Activated CD8-positive, alpha-beta memory T cell treated with anti-CD3 and anti-CD28 coated beads for 36 hours (primary cell): ENCODE measurements at places on chromosomes 16 and 17. TPM values are rescaled to one million over a fixed set of nuclear protein-coding genes. Genes with fewer than 3 reads are reported as not detected.

G6PC1 gene
- total RNA-seq = not detected

BAIAP3 gene
- 0.34 TPM for total RNA-seq

KCTD11 gene
- 7.2 TPM for total RNA-seq

CACNG1 gene
- not detected for total RNA-seq

CCDC40 gene
- 2.6 TPM for total RNA-seq

SDR42E2 gene
- not detected for total RNA-seq

CDR2L gene
- 1.8 TPM for total RNA-seq

DYNLL2 gene
- 36.5 TPM for total RNA-seq

HSF5 gene
- total RNA-seq = 4.5 TPM

TBX2 gene
- not detected for total RNA-seq

RNF112 gene
- total RNA-seq = 0.27 TPM

CSH1 gene
- total RNA-seq = not detected

MYH2 gene
- total RNA-seq = not detected

VPS35 gene
- total RNA-seq = 95.1 TPM

PAGR1 gene
- 40.9 TPM for total RNA-seq

LITAFD gene
- total RNA-seq = not detected
